ENCODE measurements at places on chromosomes 5 and 9.

- no peak for DNase-seq
These were observed 3.0 kb upstream of the SMC2 start for GRCh38 chr9:104091116-104091515.

GRCh38 chr5:176414704-176415103 lies 1.6 kb downstream of the CLTB start:
- no peak for DNase-seq

- no peak for DNase-seq
These were observed 280.4 kb upstream of the PTGER4 start for GRCh38 chr5:40399349-40399748.

- no peak for DNase-seq
These were observed 45.2 kb downstream of the ANKDD1B start for GRCh38 chr5:75656311-75657003.

- no peak for DNase-seq
These were observed 16.1 kb upstream of the AHRR start for GRCh38 chr5:305459-305858.

DNA sequence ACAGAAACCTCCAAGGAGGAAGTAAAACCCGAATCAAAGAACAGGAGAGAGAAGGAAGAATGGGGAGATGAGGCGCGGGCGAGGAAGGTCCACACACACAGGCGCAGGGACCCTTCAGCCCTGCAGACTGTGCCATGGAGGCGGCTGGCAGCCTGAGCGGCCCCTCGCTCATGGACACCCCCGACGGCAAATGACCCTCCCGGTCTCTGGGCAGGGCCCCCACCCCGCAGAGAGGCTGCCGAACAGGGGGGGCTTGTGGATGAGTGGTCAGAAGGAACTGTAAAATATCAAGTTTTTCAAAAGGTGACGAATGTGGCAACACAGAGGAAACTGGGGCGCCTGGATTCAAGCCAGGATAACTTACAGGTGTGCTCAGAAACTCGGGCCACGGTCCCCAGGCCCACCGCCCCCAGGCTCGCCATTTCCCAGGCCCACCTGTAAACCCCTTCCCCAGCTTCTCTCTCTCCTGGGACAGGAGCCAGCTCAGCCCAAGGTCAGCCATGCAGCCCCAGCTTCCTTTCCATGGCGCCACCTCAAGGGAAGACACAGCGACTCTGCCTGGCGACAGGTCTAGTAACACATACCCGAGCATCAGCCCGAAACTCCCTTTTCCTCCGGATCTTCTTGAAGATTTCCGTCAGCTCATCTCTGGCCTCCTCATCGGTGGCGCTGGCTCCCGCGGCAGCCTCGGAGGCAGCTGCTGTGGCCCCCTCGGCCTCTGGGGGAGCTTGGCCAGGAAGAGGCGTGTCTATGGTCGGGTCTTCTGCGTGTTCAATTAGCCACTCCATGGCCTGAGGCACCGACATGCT lies 16.5 kb downstream of the UBAC1 start:
- DNase-seq = no peak

GRCh38 chr9:12934545-12935272 lies 159.9 kb downstream of the LURAP1L start:
- DNase-seq = no peak

DNA sequence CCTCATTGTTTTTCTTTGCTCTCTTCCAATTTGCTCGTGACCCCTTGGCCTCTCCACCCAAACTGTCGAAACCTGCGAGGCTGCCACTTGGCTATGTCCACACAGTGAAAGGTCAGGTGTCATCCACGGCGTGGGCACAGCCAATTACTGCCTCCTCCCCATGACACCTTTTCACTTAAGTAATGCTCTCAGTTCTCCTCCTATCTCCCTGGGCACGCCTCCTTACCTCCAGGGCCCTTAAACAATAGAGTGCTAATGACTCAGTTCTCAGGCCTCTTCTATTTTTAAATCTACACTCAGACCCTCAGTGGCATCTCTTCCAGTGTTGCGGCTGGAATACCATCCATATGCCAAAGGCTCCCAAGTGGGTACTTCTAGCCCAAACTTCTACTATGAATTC lies 256.8 kb downstream of the ROR2 start:
- no peak for DNase-seq

- DNase-seq = no peak
These were observed 267.7 kb downstream of the ADAMTS6 start for GRCh38 chr5:65213921-65214525.

DNA sequence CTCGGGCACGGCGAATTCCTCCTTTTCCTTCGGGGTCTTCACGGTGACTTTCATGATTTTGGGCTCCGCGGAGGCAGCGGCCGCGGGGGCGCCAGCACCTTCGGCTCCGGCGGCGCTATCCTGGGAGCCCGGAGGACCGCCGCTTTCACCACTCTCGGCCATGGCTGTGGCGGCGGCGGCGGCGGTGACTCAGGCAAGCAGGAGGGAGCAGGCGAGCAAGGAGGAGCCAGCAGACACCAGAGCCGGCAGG lies 315 bp downstream of the UBQLN1 start:
- DNase-seq = no peak

GRCh38 chr9:6634444-6634843 lies 11.1 kb downstream of the GLDC start:
- DNase-seq = no peak

GRCh38 chr5:55708732-55709131 lies 3.4 kb downstream of the SLC38A9 start:
- no peak for DNase-seq

GRCh38 chr9:104906441-104907277 lies 21.3 kb downstream of the ABCA1 start:
- DNase-seq = no peak

GRCh38 chr9:19445452-19445851 lies 36.6 kb downstream of the ACER2 start:
- DNase-seq = no peak

DNA sequence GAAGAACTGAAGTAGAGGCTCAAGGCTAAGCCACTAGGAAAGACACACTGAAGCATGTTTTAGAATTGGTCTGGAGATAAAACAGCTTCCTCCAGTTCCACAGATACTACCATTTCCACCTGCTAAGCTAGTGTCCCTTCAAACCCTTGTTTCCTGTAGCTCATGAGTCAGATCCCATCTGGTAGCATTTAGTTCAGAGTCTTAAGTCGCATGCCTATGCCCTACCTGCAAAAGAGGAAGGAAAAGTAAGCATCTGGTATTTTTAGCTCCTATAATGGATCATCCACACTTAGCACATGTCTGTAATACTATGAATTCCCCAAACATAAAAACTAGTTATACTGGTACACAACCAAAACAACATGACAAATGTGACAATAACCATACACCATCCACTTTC lies 92.1 kb downstream of the CDKN2A start:
- DNase-seq = no peak

DNA sequence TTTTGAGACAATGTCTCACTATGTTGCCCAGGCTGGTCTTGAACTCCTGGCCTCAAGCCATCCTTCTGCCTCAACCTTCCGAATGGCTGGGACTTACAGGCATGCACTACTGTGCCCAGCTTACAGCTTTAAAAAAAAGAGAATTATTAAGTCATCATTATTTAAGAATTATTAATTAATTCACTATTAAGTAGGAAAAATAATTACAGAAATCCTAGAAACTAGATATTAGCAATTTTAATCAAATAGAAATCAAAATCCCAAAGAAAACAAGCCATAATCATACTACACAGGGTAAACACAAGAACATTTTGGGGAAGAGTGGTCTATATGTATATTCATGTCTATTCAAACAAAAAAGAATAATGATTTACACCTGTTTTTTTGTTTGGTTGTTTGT lies 19.6 kb upstream of the MTMR12 start:
- no peak for DNase-seq

DNA sequence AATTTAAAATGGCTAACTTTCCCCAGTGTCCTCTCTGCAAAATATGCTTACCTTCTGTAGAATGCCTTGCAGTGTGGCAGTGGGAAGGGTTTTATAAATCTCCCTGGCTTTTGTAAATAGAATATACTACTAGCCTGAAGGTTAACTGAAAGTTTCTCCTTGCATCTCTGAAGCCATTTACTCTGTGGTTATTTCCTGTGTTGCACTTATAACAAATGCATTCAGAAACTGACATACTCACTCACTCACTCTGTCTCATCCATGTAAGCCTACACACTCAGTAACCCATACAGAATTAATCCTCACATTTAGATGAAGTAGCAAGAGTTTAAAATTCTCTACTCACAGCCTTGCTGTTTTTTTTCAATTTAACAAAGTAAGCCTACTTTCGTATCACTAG lies 87.1 kb upstream of the SH3GL2 start:
- DNase-seq = no peak

DNA sequence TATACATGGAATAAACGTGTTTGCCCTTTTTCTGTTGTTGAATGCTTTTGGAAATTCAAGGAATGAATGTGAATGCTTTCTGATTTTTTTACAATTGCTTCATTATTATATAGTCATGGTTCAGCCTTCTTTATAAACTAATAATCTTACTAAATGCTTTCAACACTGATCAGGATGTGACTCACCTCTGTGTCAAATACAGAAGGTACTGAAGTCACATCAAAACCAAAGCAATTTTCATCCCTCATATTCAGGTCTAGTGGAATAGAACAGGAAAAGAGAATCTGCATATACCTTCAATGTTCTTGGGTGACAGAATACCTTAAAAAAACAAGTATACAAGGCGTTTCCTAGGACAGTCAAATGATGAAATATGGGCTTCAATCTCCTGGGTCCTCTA lies 170.7 kb downstream of the PDE4D start:
- DNase-seq = no peak

GRCh38 chr5:135052511-135053145 lies 18.6 kb upstream of the PITX1 start:
- no peak for DNase-seq

DNA sequence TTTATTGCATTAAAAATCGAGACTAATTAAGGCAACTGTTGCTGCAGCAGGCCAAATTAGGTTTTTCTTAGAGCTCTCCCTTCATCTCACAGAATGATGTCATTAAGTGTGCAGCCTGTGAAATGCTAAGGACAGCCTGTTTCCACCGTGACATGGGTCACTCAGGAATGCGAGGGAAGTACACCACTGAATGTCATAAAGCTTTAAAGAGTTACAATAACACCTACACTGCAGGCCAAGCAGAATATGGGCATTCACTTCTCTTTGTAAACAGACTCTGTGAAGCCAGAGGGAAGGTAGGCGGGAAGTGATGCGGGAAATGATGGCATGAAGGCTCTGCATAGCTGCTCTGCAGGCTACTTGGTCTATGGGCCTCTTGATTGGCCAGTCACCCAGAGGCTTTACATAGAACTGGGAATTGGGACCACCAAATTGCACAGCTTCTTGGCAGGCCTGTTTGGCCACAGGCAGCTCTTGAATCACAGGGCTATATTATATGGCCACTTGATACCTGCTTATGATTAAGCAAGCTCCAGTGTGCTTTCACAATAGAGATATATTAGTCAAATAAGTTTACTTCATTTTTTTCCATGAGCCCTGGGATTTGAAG lies 28.4 kb upstream of the AOPEP start:
- DNase-seq = no peak

DNA sequence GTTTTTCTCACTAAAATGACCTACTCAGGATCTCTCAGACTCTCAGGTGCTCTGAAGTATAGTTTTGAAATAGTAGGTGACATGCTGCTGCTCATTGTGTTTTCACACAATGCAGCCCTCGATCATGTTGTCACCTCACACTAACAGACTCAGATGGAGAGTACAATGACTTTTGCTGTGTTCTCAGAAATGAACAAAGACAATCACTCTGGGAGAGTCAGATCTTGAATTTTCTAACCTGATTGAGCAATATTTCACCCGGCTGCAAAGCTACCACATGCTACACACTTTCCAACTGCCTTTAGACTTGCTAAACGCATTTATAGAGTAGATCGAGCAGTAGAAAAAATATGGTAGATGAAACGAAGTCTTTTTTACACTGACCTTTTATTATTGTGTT lies 113.4 kb downstream of the ST8SIA4 start:
- no peak for DNase-seq

DNA sequence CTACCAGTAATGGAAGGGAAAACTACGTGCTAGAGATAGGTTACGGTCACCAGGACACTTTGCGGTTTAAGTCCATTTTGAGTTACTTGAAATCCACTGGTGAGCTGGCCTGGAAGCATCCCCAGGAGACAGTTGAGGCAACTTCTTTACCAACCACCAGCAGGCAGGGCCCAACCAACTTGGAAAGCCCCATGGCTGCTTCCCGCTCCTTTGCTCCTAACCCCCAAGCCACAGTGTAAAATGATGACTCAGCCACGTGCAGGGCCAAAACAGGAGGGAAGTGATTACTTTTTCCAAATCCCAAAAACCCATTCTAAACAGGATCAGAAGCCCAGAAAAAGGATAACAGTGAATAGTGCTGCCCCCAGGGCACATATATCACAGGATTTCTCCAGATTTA lies 87.4 kb downstream of the PAX5 start:
- DNase-seq = no peak

DNA sequence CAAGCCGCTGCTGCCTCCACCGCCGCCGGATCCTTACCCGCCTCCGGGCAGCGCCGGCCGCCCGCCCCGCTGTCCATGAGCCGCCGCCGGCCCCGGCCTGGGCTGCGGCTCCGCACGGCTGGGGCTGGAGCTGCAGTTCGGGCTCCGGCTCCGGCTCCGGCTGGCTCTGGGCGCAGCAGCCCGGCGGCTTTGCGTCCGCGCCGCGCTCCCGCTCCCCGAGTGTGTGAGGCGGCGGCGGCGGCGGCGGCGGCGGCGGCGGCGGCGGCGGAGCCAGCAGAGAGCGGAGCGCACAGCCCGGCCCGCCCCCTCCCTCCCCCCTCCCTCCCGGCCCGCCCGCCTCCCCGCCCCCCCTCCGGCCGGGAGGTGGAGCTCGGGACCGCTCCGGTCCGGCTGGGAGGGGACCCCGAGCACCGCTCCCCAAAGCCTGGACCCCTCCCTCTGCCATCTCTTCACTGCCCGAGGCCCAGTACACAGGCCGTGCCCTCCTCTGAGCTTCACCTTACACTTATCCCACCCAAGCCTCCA lies at the start of gene PCDH1:
PCDH1 (minus strand) TSS at position 225 of the 525 bp plus-strand sequence; CDS start at position 77, 148 bp downstream.
- no peak for DNase-seq

DNA sequence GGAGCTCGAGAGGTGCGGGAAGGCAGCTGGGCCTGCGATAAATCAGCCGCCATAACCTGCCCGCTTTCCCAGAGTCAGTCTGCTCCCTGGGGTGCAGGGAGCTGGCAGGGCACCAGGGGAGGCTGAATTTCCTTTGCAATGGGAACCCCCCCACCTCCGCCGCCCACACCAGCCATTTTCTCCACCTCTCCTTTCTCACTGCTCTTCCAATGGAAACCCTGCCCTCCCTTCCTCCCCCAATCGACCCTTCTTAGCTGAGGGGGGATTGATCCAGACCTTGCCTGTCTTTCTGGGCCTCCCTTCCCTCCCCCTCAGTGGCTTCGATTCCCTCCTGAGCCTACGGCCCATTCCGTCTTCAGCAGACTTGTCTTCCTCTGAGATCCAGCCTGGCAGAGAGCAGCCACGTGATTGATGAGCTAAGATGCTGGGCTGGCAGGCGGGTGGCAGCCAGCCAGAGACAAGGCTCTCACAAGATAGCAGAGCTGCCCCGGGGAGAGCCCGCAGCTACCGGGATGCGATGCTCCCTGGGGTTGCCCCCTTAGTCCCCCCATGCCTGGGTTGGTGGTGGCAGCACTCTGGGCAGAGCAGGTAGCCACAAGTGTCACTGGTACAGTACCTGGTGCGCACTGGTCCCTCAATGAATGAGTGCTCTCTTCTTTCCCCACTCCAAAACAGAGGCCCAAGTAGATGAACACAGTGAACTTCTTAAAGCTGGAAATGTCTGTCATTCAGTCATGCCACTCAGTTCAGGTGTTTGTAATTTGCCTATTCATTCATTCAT lies 53.7 kb upstream of the FABP6 start:
- DNase-seq = no peak

Data from naive thymus-derived CD8-positive, alpha-beta T cell (primary cell).